ENCODE measurements at places on chromosomes 4 and X.

DNA sequence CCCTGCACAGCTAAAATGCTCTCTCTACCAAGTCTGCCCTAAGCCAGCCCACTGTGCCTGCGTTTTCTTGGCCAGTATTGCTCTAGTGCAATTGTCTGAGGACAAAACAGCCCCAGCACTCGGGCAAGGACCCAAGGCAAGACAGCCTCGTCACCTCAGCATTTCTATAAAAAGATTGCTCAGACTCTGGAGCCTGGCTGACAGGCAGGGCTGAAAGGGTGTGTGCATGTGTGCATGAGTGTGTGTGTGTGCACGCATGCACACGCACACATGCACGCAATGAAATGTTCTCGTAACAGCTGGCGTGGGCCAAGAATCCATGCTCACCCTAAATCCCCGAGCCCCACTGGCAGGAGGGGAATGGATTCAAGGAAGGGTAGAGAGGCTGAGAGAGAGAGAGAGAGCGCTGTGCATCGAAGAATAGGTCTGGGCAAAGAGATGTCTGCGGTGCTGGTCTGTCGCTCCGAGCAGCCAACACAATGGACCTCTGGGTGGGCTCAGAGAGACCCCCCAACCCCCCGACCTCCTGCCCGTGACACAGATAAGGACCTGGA is 579.2 kb downstream of the BCOR start:
- no peak for DNase-seq

- DNase-seq = no peak
Measured at GRCh38 chr4:37001688-37002436, 242.7 kb upstream of the NWD2 start.

GRCh38 chr4:168610911-168611530 is 114.2 kb downstream of the PALLD start:
- DNase-seq = no peak

DNA sequence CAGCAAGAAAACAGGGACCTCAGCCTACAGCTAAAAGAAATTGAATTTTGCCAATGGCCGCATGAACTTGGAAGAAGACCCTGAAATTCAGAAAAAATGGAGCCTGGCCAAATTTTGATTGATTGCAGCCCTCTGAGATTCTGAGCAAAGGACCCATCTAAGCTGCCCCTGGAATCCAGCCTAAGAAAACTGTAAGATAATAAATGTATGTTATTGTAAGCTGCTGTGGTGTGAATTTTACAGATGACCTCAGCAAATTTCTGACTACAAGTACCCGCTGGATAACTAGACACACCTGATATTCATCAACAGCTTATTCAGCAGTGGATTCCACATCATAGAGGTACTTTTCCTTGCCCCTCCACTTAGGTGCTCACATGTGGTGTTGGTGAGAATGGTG is 119.5 kb upstream of the EPHA5 start:
- DNase-seq = no peak

DNA sequence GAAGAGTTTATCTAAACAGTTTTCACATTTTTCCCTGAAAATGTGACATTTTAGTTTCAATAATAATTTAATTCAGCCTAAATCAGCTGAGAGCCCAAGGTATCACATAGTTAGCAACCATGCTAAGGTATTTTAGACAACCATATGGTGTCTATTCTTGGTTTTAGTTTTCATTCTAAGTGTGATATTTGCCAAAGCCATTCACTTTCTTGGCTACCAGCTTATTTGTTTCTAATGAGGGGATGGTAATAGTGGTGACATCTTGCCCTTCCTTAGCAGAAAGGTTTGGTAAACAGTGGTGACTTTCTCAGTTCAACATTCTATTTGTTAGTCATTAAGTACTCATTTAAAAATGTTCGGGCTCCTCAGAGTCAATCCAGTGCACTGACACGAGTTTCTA is 854.9 kb upstream of the HTR2C start:
- DNase-seq = no peak

DNA sequence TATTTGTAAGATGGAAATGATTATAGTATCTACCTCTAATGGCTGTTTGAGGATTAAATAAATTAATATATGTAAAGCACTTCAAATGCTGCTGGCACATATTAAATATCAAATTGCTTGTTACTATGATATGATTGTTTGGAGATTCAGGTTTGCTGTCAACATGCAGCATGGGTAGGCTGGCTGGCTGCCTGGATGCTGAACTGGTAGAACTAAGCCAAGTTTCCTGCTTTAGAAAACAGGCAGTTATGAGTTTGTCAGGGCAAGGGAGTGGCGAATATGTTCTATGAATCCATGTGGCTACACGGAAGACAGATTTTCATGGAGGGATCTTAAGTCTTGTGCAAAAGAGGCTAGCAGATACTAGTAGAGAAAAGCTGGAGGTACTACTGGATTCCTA is 239.6 kb downstream of the GBA3 start:
- no peak for DNase-seq

DNA sequence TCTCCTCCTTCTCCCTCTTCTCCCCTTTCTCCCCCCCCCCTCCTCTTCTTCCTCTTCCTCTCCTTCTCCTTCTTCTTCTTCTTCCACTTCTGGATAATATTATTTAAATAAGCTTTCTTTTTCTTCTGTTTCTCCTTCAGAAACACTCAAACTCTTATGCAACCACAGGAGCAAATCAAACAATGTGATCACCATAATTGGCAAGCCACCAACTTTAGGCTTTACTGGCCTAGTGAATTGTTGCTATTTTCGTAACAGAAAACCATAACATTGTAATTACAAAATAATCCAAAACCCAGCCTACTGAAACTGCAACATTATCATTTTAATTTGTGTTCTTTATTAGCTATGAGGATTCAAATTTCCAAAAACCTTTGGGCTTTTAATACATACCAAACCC is 14.3 kb downstream of the DCAF8L1 start:
- peak; percentile 27 for DNase-seq

GRCh38 chr4:122602277-122603142 is 18.4 kb downstream of the IL21 start:
- peak; percentile 57 for DNase-seq

- DNase-seq = no peak
Measured at GRCh38 chrX:150842198-150842685, 56.2 kb downstream of the CD99L2 start.

GRCh38 chr4:39043861-39044363 is 11.7 kb upstream of the TMEM156 start:
- DNase-seq = no peak

GRCh38 chr4:30269850-30270249 is 450.3 kb upstream of the PCDH7 start:
- DNase-seq = peak; percentile 6

GRCh38 chr4:153426207-153426885 is 39.8 kb upstream of the TMEM131L start:
- no peak for DNase-seq

- no peak for DNase-seq
Measured at GRCh38 chr4:145101091-145101490, 3.0 kb downstream of the ABCE1 start.

DNA sequence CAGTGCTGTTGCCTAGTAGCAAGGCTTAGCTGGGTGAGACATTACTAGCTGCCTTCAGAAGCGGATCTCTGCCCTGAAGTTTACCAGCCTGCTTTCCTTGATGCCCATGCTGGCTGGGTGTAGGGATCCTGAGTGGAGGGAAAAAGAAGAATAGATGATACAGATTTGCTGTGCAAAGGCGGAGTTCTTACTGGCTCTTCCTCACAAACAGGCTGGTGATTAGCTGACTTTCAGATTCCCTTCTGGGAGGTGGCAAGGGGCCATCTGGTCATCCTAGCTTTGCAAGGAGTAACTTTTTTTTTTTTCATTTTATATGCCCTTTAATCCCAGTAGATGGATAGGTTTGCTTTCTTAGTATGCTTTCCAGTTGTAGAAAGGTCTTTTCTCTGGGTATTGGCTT is 44.8 kb downstream of the SMARCA5 start:
- no peak for DNase-seq

GRCh38 chr4:177367336-177367735 is 57.7 kb downstream of the NEIL3 start:
- DNase-seq = no peak

- DNase-seq = no peak
Measured at GRCh38 chr4:17966312-17966711, 55.2 kb downstream of the LCORL start.

- DNase-seq = no peak
Measured at GRCh38 chr4:25844961-25845712, 17.7 kb downstream of the SEL1L3 start.

DNA sequence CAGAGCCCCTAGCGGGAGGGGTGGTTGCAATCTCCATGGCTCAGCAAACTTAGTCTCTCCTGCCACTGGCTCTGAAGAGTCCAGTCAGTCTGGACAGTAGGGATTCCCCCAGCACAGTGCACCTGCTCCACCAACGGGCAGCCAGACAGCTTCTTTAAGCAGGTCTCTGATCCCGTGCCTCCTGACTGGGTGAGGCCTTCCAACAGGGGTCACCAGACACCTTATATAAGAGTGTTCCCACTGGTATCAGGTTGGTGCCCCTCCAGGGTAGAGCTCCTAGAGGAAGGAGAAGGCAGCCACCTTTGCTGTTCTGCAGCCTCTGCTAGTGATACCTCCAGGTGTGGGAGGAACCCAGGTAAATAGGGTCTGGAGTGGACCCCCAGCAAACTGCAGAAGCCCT is 1393.4 kb downstream of the STIM2 start:
- DNase-seq = no peak

DNA sequence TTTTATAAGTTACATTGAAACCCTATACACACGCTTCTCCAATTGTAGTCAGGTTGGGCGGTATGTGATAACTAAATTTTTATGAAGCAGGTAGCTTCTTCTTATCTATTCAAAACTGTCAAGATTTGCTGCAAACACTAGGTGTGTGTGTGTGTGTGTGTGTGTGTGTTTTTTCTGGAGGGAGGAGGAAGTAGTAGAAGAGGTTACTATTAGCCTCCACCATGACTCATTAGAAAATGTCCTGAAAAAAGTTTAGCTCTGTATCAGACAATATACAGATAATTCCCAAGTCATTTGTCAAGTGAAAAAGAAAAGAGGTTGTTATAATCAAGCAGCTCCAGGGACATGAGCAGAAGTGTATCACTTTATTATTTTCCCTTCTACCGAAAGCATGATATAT is 33.9 kb downstream of the PCDH7 start:
- no peak for DNase-seq

- no peak for DNase-seq
Measured at GRCh38 chr4:185838104-185838452, 26.1 kb upstream of the SORBS2 start.

- no peak for DNase-seq
Measured at GRCh38 chrX:25034889-25035288, 19.1 kb upstream of the ARX start.

DNA sequence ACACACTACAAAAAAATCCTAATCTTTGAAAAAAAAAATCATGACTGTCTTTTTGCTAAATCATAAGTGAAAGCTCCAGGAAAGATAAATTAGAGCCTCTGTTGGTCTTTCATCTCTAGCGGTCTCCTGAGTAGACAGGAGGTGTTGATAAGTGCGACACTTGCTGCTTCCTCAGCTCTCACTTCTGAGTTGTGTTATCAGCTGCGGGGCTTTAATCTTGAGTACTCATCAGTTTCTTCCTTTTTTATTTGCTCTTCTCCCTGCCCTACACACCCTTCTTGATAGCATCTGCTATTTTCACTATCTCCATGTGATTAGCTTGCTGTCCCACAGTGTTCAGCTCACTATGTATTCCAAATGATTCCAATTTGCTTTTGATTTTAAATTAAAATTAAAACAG is 1449.2 kb downstream of the C4orf33 start:
- no peak for DNase-seq

- peak; percentile 35 for DNase-seq
Measured at GRCh38 chr4:87949961-87950360, 25.6 kb upstream of the SPP1 start.

GRCh38 chrX:65933085-65933589 is 106.7 kb downstream of the VSIG4 start:
- DNase-seq = peak; percentile 1

Measured in LoVo (cell line).